ENCODE measurements at places on chromosomes 16 and 17. TPM values are rescaled to one million over a fixed set of nuclear protein-coding genes. Genes with fewer than 3 reads are reported as not detected.

The C17orf50 gene
- not detected for polyA plus RNA-seq

GRCh38 chr17:45575126-45575885 is 84.8 kb upstream of the PLEKHM1 start:
- no peak for DNase-seq

DNA sequence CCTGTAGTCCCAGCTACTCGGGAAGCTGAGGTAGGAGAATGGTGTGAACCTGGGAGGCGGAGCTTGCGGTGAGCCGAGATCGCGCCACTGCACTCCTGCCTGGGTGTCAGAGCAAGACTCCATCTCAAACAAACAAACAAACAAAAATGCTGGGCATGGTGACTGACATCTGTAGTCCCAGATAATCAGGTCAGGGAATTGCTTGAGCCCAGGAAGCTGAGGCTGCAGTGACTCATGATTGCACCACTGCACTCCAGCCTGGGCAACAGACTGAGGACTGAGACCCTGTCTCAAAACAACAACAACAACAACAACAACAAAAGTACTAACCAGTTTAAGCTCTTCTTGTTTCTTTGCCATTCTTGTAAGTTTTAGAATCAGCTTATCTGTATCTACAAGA is 383.0 kb upstream of the PMFBP1 start:
- peak; percentile 6 for DNase-seq

DNA sequence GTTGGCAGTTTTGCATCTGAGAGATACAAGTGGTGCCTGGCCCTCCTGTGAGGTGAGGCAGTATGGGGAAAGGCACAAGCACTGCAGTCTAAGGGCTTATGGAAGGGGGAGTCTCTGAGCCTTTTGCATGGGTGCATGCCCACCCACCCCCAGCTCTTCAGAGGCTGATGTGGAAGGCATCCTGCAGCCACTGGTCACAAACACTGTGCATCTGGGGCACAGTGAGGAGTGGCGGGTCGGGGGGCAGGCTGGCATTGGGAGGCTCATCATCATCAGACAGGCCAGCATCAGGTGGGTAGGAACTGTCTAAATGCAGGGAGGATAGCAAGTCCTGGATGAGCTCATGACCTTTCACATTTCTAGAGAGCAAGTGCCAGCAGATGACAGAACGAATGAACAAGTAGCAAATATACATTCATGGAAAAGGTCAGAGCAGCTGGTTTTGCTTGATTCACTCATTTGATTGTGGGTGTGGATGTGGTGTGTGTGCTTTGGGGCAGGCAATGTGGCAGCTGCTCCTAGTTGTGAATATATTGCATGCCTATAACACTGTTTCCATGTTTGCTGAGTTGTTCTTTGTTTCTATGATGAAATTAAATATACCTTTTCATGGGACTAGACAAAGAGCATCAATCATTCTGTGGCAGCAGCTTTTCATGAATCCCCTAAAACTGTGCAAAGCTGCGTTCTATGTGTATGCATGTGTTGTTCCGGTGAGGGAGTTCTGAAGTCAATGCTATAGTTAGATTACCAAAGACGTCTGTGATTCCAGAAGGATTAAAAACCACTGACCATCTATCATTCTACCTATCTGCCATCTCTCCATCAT is 29.2 kb downstream of the TRIM25 start:
- no peak for DNase-seq

DNA sequence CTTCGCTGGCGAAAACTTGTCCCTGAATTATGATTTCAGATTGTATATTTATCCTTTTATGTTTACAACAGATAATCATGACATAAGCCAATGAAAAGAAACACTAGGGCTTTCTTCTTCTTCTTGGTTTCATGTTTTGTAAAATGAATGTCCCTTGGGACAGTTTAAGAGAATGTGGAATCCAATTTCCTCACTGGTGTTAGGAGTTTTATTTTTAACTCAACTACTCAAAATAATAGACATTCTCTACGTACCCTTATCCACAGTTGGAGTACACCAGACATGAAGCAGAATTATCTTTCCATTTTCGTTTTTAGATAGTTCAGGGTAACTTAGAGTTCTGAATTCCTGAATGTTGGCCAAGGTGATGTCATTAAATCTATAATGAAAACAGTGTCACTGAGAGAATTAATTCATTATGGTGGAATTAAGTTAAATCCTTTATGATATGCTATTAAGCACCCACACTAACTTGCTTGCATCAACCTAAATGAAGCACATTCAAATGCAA is 43.4 kb downstream of the IRX6 start:
- DNase-seq, result no peak

The CCL4 gene
- polyA plus RNA-seq, result not detected

DNA sequence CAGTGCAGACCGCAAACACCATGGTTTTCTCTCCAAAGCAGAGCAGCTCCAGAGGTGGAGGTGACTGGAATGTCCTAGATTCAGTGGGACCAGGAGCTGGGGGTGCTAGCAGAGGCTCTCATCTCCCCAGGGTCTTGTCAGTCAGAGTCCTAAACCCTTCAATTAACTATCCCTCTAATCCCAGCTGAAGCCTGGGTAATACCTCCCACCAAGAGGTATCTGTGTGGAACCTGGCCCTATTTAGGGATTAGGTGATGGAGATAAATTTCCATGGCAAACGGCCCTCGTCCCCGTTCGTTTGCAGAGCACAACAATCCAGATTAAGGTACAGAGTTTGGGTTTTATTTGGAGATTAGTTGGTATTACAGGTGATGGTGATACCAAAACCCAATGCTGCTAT is 1.8 kb downstream of the SEBOX start:
- no peak for DNase-seq

DNA sequence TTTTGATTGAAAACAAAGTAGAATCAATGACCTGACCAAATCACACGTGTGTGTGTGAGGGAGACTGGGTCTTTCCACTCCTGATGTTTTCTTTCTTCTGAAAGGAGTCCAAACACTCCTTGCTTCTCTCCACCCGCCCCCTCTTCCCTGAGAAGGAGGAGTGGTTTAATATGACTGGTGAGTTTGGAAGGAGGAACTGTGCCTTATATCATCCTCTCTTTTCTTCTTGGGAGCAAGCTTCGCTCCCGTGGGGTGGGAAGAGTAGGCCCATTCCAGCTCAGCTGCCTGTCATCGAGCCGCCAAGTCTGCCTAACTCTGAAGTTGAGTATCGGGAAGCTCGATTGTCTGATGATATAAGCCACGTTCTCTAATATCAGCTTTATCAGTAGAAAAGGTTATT is 96.5 kb downstream of the YPEL2 start:
- no peak for DNase-seq

Measured in IMR-90 (cell line).